Stimulated activated CD8-positive, alpha-beta memory T cell treated with anti-CD3 and anti-CD28 coated beads, Interleukin-12 subunit alpha, Interleukin-12 subunit beta, amount 100 ng/mL, for 1 hour (primary cell): ENCODE measurements at places on chromosomes 5 and 9.

GRCh38 chr9:128232528-128233428, 29.6 kb downstream of the DNM1 start:
- no peak for DNase-seq

DNA sequence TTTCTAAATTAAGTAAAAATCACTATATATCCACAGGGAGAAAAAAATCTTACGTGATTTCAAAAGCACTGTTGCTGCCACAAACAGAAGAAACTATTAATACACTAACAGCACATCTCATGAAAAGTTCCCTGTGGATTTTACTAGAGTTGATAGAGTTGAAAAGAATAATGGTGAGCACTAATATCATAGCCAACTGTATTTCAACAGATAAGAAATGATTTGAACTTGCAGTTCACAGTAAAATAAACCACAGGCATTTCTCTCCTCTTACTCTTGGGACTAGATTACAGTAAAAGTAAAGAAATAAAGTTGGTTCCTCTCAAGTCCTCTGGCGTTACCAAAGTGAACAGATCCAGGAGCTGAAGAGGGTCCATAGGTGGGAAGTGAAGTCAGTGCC, 27.9 kb downstream of the AGTPBP1 start:
- DNase-seq = no peak

DNA sequence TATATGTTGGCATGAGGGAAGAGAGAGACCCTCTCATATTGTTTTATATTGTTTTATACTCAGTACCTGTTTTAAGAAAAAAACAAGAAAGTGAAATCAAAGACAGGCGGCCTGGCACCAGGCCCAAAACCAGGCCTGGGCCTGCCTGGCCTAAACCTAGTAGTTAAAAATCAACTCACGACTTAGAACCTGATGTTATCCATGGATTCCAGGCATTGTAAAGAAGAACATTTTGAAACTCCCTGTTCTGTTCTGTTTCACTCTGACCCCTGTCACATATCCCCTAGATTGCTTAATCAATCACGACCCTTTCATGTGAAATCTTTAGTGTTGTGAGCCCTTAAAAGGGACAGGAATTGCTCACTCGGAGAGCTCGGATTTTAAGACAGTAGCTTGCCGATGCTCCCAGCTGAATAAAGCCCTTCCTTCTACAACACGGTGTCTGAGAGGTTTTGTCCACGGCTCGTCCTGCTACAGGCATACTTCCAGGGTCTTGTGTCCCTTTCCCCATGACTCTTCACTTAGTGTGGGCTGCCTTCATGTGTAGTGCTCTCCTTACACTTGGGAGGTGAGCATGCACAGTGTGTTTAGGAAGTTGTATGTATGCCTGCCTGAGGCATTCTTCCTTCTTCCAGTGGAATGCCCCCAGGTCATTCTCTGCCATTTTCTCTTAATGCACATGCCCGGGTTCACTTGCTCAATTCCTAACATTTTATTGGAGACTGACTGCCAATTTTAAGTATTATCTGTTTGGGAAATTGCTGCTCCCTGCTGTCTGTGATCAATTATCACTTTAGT, 17.8 kb downstream of the TBCA start:
- DNase-seq = no peak

DNA sequence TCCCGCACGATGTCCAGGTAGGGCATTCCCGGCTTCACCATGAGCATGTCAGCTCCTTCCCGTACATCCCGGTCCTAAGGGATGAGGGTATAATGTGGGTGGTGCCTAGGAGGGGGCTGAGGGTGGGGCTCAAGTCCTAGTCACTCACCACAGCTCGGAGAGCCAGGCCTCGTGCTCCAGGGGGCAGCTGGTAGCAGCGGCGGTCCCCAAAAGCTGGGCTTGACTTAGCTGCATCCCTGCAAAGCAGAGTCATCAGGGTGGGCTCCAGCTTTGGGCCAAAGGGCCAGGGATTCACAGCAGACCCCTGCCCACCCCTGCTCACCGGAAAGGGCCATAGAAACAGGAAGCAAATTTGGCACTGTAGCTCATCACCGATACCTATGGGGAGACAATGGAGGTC, 11.6 kb downstream of the ALAD start:
- DNase-seq = no peak

DNA sequence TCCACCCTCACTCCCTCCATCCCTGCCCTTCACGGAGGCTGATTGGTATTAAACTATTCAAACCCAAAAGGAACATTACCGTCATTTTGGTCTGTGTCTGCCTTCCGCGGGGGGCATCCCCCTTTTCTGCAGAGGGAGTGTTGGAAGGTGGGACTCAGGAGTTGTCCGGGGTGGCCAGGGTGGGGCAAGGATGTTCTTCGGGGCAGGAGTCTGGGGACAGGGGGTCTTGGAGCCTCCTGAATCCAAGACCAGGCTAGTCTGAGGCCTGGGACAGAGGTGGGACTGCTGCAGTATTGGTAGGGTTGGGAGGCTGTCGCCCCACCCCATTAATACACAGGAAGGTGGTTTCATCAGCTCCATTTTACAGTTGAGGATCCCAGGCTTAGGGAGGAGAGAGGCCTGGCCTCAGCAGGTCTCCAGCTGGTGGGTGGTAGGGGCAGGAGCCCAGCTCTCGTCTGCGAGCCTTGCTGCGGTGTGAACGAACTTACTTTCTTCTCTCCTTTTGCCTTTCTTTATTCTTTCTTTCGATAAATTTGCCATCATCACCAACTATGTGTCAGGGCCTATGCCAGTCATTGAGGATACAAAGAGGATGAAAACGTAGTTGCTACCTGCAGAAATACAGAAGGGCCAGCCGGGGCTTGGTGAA, 33.8 kb downstream of the DAB2IP start:
- no peak for DNase-seq

- no peak for DNase-seq
These were observed 51.3 kb downstream of the SLC46A2 start for GRCh38 chr9:112839331-112839730.
